Activated CD8-positive, alpha-beta memory T cell treated with anti-CD3 and anti-CD28 coated beads, Interleukin-2, amount 10 ng/mL, durations not matched to agents 7 days and 5 days (primary cell): ENCODE measurements at places on chromosomes 6 and 20. TPM values are rescaled to one million over a fixed set of nuclear protein-coding genes. Genes with fewer than 3 reads are reported as not detected.
A peak's percentile ranks its signal among the peaks of the same experiment; 100 is the strongest.

- no peaks in the 10 kb centered on the region for H3K36me3 ChIP-seq
- no peak for DNase-seq
- no peak overlapping the region for H3K4me3 ChIP-seq
- H3K27me3 ChIP-seq = no peaks in the 10 kb centered on the region
- no peak overlapping the region for H3K27ac ChIP-seq
These were observed 492.4 kb upstream of the CDH4 start for GRCh38 chr20:60759651-60760050.

DNA sequence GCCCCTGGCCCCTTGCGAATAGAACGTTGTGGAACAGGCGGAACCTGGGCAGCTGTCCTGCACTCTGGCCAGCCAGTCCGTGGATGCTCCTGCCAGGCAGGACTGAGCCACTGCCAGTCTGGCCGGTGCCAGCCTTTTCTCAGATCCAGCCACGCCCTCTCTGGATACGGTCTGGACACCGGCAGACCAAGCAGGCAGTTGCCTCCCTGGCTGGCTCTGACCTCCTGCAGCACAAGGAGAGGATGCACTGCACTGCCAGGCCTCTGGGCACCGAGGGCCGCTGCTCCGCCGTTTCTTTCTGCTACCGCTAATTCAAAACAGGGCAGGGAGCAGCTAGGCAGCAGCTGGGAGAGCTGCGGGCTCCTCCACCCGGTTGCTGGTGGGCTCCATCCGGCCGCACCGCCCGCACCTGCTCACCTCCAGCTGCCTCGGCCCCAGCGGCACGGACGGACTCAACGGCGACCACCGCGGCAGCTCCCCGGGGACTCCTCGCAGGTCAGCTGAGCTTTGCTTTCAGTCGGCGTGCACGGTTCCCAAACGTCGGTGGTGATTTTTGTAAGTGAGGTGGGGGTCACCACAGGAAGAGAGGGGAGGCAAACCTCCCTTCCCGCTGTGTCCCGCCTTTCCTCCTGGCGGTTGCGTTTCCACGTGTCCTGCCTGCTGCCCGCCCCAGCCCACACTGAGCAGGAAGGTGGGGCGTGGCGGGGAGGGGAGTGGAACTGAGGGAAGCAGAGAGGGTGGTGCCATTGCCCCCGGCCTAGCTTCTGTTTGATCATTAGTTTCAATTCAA is 30.3 kb upstream of the AFDN start:
- no peaks in the 10 kb centered on the region for H3K36me3 ChIP-seq
- no peak overlapping the region for H3K27ac ChIP-seq
- peaks cover 62% of the 10 kb centered on the region for H3K27me3 ChIP-seq
- peak overlapping the region; percentile 36 for H3K4me3 ChIP-seq
- H3K4me1 ChIP-seq = peaks cover 8% of the 10 kb centered on the region

DNA sequence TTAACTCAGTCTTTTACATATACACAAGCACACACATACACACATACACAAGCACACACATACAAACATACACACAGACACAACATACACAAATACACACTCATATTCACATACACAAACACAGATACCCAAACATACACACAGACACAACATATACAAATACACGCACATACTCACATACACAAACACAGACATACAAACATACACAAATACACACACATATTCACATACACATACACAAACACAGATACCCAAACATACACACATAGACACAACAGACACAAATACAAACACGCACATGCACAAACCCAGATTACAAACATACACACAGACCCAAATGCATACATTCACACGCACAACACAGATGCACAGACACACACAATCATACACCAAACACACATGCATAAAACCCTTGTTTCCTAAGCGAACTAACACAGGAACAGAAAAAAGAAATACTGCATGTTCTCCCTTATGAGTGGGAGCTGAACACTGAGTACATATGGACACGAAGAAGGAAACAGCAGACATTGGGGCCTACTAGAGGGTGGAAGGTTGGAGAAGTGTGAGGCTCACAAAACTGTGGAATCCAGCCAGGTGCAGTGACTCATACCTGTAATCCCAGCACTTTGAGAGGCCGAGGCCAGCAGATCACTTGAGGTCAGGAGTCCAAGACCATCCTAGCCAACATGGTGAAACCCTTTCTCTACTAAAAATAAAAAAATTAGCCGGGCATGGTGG is 34.2 kb downstream of the PIM1 start:
- DNase-seq = no peak
- H3K27me3 ChIP-seq = no peaks in the 10 kb centered on the region
- H3K4me3 ChIP-seq = no peak overlapping the region
- H3K36me3 ChIP-seq = no peaks in the 10 kb centered on the region
- peaks cover 72% of the 10 kb centered on the region for H3K4me1 ChIP-seq

GRCh38 chr20:60213126-60213893 is 255.1 kb downstream of the CDH26 start:
- no peak for DNase-seq
- no peak overlapping the region for H3K27ac ChIP-seq
- peaks cover 8% of the 10 kb centered on the region for H3K27me3 ChIP-seq

- peak within 1 kb of the TSS; percentile 39 for H3K27ac ChIP-seq
- peaks cover 3% of the 10 kb centered on the region for H3K36me3 ChIP-seq
- peaks cover 40% of the 10 kb centered on the region for H3K27me3 ChIP-seq
- DNase-seq = peak; percentile 60
These were observed at the start of gene SNAP25 for GRCh38 chr20:10218536-10219451. SNAP25 (plus strand) TSS chr20:10218830; CDS start chr20:10275492, 56,662 bp downstream.

- DNase-seq = no peak
- H3K4me3 ChIP-seq = no peak overlapping the region
- no peak overlapping the region for H3K27ac ChIP-seq
- peaks cover 5% of the 10 kb centered on the region for H3K27me3 ChIP-seq
These were observed 73.4 kb upstream of the PMEPA1 start for GRCh38 chr20:57783196-57783595.

- no peaks in the 10 kb centered on the region for H3K4me1 ChIP-seq
- H3K27ac ChIP-seq = no peak overlapping the region
- no peaks in the 10 kb centered on the region for H3K27me3 ChIP-seq
- no peak for DNase-seq
- no peak overlapping the region for H3K4me3 ChIP-seq
These were observed 32.0 kb upstream of the SSTR4 start for GRCh38 chr20:23003077-23003635.

DNA sequence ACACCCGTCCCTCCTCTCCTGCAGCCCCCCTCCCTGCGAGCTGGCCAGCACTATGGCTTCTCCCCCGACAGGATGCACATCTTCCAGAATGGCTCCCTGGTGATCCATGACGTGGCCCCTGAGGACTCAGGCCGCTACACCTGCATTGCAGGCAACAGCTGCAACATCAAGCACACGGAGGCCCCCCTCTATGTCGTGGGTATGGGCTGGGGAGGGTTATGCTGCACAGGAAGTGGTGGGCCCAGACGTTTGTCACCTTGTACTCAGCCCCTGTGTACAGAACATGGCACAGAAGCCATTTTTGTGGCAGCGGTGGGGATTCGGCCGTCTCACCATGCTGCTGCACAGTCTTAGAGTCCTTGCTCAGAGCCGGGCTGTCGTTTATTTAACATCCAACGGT is 29.0 kb upstream of the SRF start:
- peak; percentile 45 for DNase-seq
- H3K27ac ChIP-seq = peak overlapping the region; percentile 52
- H3K4me3 ChIP-seq = no peak overlapping the region

Gene EDN1
- not detected for total RNA-seq

Gene B3GALT4
- total RNA-seq = 20.5 TPM

DNA sequence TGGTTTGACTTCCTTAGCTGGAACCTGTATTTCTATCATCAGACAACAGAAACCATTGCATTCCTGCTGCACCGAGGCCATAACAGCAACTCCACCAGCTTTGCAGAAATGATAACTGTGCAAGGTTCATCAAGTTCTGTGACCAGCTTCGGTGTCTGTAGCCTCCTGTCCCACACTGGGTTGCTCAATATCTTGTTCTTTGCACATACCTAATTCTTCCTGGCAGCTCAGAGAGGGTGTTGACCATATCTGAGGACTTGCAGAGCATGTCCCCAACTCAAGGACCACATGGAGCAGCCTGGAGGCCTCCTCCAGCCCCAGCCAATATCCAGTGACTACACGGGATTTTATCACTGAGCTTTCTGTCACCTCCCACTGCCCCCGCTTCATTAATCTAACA is 59.3 kb upstream of the SCAF8 start:
- no peak for DNase-seq
- H3K27me3 ChIP-seq = peaks cover 4% of the 10 kb centered on the region
- H3K27ac ChIP-seq = no peak overlapping the region
- H3K36me3 ChIP-seq = no peaks in the 10 kb centered on the region
- H3K4me1 ChIP-seq = no peaks in the 10 kb centered on the region

GRCh38 chr6:154482858-154483257 is 27.6 kb downstream of the CNKSR3 start:
- DNase-seq = no peak
- no peak overlapping the region for H3K4me3 ChIP-seq
- no peak overlapping the region for H3K27ac ChIP-seq
- no peaks in the 10 kb centered on the region for H3K36me3 ChIP-seq
- no peaks in the 10 kb centered on the region for H3K4me1 ChIP-seq

DNA sequence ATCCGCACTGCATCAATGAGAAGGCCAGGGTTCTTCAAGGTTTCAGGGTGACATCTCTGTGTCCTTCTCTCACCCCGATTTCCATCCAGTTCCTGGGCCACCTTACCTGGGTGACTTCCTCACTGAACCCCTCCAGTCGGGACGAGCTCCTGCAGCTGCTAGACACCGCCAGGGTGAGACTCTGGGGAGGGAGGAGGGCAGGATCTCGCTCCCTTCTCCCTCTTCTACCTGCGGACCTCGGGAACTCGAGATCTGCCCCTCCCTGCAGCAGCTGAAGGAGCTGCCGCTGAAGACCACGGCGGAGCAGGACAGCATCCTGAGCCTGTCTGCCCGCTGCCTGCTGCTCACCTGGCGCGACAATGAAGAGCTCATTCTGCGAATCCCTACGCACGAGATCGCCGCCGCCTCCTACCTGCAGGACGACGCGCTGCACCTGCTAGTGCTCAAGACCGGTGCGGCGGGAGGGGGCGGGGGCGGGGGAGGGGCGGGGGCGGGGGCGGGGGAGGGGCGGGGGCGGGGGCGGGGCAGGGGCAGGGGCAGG is 7.5 kb downstream of the CCM2L start:
- no peak overlapping the region for H3K27ac ChIP-seq
- no peaks in the 10 kb centered on the region for H3K36me3 ChIP-seq
- H3K4me1 ChIP-seq = peaks cover 13% of the 10 kb centered on the region

DNA sequence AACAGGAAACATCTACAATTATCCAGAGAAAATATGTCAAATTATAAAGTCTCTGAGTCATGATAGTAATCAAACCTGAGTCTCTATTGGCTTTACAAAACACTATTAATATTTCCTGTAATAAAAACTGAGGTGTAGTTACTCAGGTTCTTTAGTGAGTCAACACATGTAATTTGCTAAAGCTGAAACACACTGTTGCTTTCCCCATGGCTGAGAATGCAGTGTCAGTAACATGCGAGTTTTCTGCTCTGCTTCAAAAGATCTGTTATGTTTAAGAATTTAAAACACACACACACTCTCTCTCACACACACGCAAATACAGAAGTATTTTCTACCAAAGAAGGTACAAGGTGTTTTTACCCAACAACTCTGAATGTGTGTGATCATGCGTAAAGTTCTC is 38.6 kb downstream of the ATXN1 start:
- peaks cover 17% of the 10 kb centered on the region for H3K36me3 ChIP-seq
- H3K27me3 ChIP-seq = no peaks in the 10 kb centered on the region
- no peak overlapping the region for H3K4me3 ChIP-seq
- DNase-seq = no peak
- peaks cover 30% of the 10 kb centered on the region for H3K4me1 ChIP-seq

Gene TOMM6
- 219 TPM for total RNA-seq

- no peaks in the 10 kb centered on the region for H3K4me1 ChIP-seq
- H3K27ac ChIP-seq = no peak overlapping the region
- no peak overlapping the region for H3K4me3 ChIP-seq
These were observed 410.3 kb upstream of the SLC35B3 start for GRCh38 chr6:8845690-8846089.

GRCh38 chr6:167663784-167664443 is 162.8 kb upstream of the AFDN start:
- no peaks in the 10 kb centered on the region for H3K36me3 ChIP-seq
- no peak overlapping the region for H3K4me3 ChIP-seq
- H3K27me3 ChIP-seq = no peaks in the 10 kb centered on the region
- H3K27ac ChIP-seq = no peak overlapping the region

DNA sequence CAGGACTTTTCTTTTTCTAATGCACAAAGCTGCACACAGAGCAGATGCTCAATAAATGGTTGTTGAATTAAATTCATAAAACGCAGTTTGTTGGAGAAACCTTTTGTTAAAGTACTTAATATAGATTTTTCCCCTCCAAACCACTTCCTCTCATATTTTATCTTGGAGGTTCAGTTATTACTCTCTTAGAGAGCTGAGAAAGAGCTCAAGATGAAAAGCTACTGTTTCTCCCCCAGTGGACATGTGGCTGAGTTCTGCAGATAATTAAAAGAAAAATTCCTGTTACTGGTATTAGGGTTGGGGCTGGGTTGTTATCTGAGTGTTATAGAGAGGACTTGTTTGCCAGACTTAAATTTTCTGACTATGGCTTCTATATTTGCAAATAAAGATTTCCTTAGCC is 294.0 kb downstream of the TBC1D7 start:
- H3K27ac ChIP-seq = no peak overlapping the region
- H3K36me3 ChIP-seq = no peaks in the 10 kb centered on the region
- H3K4me1 ChIP-seq = no peaks in the 10 kb centered on the region
- H3K4me3 ChIP-seq = no peak overlapping the region
- DNase-seq = no peak

GRCh38 chr6:101722471-101722870 is 329.0 kb downstream of the GRIK2 start:
- no peaks in the 10 kb centered on the region for H3K4me1 ChIP-seq
- DNase-seq = no peak
- H3K27me3 ChIP-seq = no peaks in the 10 kb centered on the region
- no peak overlapping the region for H3K4me3 ChIP-seq
- H3K36me3 ChIP-seq = no peaks in the 10 kb centered on the region

DNA sequence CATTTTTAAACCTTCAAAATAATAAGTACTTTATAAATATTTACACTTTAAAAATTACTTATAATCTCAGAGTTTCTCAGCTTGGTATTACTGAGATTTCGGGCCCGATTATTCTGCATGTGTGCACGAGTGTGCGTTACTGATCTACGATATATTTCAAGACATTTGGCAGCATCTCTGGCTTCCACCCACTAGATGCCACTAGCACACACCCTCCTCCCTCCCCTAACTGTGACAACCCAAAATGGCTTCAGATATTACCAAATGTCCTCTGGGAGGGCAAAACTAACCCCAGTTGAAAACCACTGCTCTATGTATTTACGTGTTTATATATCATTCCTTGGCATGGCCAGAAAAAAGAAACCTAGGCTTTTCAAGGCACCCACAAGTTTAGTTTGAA is 95.9 kb downstream of the FYN start:
- H3K36me3 ChIP-seq = peaks cover 30% of the 10 kb centered on the region
- H3K27ac ChIP-seq = peak overlapping the region; percentile 89
- H3K4me1 ChIP-seq = peaks cover 87% of the 10 kb centered on the region
- peak; percentile 70 for DNase-seq
